ENCODE measurements at places on chromosomes 5 and 9.

DNA sequence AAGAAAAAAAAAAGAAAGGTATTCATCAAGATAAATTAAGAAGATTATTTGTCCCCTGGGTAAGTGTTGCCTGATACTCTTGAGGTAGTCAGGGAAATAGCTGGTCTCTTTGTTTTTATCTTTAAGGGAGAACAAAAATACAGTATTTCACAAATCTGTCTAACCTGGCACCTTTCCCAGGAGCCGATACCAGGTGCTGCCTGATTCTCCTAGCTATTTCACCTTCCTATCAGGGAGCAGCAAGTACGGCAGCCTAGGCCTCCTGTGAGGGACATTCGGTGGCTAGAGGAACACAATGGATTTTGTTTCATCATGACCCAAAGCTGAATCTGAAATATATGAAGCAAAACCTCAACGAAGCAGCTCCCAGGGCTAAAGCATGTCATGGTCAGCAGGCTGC, 86.0 kb downstream of the TARS1 start:
- no peak for DNase-seq

GRCh38 chr9:89388084-89388867, 70.0 kb downstream of the SECISBP2 start:
- no peak for DNase-seq

DNA sequence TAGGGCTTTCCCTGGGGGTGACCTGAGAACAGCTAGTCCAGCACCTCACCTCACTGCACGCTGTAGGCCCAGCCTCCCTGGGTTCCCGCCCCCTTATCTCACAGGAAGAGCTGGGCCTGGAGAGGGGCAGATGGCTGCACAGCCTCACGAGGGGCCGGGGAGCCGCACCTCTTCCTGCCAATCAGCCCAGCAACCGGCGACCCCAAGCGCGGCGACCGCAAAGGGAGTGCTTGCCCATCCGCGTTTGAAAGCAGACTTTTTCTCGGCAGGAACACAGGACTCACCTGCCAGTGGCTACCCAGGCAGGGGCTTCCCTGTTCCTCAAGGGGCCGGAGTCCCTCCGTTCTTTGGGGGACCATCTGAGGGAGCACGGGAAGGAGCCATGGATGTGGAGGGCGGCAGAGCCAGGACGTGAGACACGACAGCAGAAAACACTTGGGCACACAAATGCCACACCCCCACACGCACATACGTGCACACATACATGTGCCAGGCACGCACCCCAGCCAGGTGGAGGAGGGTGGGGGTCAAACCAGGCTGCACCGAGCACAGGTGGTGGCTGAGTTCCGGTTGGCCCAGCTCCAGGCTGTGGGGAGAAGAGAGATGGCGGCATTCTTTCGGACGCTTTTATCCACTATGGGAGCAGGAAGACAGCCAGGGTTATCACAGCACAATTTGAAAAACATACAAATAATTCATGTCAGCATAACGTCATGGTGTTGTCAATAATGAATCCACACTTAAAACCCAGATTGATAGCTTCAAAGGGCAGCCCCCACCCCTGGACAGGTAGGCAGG, 11.3 kb downstream of the TMEM250 start:
- peak; percentile 80 for DNase-seq

- no peak for DNase-seq
These were observed 37.9 kb upstream of the DPYSL3 start for GRCh38 chr5:147547730-147548129.

All from NCI-H524 (cell line).